ENCODE measurements at places on chromosomes 1 and 21.
A peak's percentile ranks its signal among the peaks of the same experiment; 100 is the strongest.

GRCh38 chr21:28704746-28705145, 287.9 kb downstream of the LTN1 start:
- DNase-seq, result no peak

DNA sequence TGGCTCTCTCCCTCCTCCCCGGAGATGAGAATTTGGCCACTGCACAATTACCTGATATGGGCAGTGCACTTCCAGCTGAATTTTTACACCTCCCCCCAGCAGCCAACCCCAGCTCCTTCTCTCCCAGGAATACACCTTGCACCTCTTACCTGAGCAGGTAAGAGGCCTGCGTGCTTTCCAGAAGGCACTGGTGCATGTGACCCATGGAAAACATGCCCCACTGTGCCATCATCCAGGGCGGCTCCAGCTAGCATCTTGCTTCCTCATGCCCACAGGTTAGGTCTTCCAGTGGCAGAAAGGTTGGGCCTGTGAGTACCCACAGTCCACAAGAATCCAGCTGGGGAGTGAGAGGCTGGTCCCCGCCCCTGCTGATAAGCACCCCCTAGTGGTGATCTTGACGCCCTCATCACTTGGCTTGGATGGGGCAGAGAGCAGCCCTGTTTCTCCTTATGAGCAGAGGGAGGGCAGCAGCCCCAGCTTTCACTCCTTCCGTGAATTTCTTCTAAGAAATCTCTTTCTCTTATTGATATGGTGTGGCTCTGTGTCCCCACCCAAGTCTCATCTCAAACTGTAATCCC, 57.8 kb downstream of the EDARADD start:
- no peak for DNase-seq

GRCh38 chr21:35940074-35940927, 120.0 kb downstream of the SETD4 start:
- no peak for DNase-seq

DNA sequence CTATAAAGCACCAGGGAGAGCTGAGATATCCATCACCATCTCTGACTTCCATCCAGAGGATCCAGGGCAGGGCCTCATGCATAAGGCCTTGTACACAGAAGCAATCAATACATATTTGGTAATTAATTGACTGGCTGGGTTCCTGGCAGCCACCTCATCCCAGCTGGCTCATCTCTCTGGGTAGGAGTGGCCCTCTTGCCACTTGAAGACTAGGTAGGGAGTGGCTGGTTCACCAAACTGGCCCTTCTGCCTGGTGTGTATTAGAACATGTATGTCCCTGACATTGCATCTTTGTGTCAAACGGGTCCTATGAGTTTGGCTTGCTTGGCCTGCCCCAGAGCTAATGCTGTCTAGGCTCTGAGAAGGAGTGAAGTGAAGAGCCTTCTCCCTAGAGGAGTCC, 11.8 kb downstream of the NUAK2 start:
- no peak for DNase-seq

GRCh38 chr1:231040019-231040799, at the start of gene FAM89A:
TSS of gene FAM89A (minus strand) at chr1:231040254. CDS start at chr1:231040211, 43 bp downstream.
- DNase-seq, result peak; percentile 57

GRCh38 chr1:143699731-143700130, 272.1 kb downstream of the FAM72C start:
- no peak for DNase-seq

- no peak for DNase-seq
Measured at GRCh38 chr1:29991815-29992214, 731.6 kb downstream of the MATN1 start.

DNA sequence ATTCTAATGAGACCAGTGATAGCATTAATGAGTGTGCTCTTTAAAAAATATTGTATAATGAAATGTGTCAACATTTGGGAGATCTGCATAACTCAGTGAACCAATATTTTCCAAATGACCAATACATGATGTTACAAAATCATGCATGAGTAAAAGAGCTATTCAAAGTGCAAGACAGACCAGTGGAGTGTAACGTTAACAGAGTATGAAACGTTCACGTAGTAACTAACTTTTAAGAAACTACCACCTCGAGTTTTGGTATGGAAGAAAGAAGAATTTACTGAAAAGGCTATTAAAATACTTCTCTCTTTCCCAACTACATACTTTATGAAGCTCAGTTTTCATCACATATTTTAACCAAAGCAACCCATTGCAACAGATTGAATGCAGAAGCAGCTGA, 9.6 kb upstream of the SLC6A9 start:
- no peak for DNase-seq

- DNase-seq, result no peak
Measured at GRCh38 chr1:4021136-4021973, 121.3 kb upstream of the C1orf174 start.

- DNase-seq, result no peak
Measured at GRCh38 chr1:198927129-198927528, 288.3 kb downstream of the PTPRC start.

GRCh38 chr1:227793079-227793947, 22.2 kb upstream of the PRSS38 start:
- no peak for DNase-seq

DNA sequence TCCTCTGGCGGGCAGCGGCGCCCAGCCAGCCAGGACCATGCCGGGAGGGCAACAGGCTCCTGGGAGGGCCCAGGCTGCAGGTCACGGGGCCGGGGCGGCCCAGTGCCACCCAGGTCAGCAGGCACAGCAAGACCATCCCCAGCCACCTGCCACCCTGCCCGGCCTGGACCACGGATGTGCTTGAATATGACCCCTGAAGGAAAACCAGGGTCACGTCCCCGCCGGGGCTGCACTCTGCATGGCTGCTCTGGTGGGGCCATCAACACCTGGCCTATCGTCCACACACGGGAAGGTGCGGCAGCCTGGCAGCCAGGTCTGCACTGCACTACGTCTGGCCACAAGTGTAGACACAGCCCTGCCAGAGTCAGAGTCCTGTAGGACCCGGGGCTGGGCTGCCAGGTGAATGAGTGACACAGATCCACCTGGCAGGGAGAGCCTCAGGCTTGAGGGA, 6.9 kb downstream of the WNT9A start:
- DNase-seq, result no peak

- DNase-seq, result no peak
Measured at GRCh38 chr1:225660544-225660946, 7.6 kb upstream of the ENAH start.

DNA sequence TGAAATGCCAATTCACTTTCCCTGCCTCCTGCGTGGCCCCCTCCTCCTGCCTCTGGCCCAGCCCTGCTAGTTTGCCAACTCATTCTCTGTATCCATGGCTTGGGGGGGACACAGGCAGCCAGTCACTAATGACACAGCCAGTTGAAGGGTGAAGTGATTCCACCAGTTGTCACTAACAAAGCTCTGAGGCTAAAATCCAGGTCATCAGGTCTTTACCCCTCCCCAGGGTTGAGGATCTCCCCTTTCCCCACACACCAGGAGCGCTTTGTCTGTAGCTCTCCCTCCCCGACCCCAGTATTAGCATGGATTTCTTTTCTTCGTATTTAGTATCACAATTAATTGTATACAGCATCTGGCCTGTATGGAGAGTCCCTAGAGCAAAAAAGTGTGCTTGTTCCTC, 394.1 kb downstream of the RRAGC start:
- DNase-seq, result no peak

GRCh38 chr1:171220581-171221054, 27.7 kb upstream of the FMO1 start:
- DNase-seq, result no peak

GRCh38 chr1:157080714-157081113, 18.9 kb downstream of the ETV3L start:
- no peak for DNase-seq

DNA sequence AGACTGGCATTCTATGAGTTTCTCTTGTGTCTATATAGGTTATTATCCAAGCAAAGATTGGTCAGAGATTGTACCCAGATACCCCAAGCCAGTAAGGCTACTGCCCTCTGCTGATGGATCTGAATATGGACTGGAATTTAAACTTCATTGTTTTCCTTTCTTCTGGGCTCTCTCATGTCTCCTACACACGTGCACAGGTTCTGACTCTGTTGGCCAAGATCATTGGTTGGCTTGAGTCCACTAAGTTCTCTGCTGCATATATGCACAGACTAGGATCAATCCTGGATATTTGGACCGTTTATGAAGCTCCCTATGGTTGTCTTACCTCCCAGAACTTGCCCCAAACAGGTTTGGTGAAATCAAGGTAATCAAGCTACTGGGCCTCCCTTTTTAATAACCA, 69.7 kb downstream of the CC2D1B start:
- no peak for DNase-seq

- DNase-seq, result no peak
Measured at GRCh38 chr1:10905841-10906655, 106.4 kb upstream of the TARDBP start.

DNA sequence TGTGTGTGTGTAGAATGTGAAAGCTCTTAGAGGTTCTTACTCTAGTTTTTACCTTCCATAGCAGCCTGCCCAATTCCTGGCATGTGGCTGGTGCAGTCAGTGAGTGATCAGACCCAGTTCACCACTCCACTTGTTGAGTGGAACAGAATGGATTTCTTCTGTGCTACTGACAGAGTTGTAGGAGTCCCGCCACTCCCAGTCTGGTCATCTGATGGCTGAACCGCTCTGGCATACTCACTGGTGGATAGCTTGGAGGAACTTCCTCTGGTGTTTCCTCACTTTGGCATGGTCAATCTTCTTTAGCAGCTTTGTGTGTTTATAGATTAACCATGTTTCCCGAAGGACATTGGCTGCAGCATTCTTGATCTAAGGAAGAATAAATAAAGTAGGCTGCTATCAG, 106.7 kb upstream of the ADAR start:
- no peak for DNase-seq

DNA sequence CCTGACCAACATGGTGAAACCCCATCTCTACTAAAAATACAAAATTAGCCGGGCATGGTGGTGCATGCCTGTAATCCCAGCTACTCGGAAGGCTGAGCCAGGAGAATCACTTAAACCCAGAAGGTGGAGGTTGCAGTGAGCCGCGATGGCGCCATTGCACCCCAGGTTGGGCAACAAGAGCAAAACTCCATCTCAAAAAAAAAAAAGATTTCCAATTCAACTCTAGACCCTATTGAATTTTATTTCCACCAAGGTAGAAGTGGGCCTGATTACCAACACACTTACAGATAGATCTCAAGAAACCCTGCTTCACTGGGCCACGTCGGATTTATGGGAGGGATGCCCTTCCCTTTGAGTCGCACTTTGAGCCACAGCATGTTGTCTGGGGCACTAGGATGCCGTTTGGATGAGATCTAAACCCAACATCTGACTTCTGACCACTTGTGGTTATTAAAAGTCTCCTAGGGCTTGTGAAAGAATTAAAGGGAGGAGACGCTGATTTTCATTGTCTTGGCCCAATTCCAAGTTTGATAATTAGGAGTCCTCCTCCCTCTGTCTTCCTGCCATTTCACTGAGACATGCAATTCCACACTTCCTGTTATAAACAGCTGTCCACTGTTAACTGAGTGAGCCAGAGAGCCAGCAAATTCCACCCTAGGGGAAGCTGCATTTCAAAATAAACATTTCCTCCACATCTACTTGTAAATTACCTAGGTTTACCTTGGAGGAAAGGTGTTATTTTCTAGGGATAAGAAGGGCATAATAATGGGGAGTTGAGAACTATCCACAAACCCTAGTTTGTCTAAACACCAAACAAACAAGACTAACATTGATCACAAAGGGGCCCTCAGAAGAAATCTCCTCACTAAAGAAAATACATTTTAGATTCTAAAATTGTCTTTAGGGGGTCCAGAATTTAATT, 5.2 kb upstream of the RERE start:
- DNase-seq, result no peak

- no peak for DNase-seq
Measured at GRCh38 chr21:18369115-18369514, 34.5 kb downstream of the TMPRSS15 start.

DNA sequence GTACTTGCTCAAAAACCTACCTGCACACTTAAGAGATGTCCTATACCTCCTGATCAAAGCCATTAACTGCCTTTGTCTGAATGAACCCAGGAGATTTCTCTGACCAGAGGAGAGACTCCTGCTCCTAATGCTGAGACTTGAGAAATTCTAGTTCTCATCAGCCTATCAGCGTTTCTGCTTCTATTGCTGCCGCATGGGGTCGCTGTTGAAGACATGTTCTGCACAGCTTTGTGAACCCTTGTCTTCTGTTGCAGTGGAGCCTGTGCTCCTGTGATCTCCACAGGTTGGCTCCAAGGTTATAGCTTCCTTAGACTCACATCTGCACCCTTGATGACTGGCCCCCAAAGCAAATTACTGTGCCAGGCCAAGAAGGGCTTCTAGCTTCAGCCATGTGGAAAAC, 40.2 kb downstream of the EDN2 start:
- no peak for DNase-seq

DNA sequence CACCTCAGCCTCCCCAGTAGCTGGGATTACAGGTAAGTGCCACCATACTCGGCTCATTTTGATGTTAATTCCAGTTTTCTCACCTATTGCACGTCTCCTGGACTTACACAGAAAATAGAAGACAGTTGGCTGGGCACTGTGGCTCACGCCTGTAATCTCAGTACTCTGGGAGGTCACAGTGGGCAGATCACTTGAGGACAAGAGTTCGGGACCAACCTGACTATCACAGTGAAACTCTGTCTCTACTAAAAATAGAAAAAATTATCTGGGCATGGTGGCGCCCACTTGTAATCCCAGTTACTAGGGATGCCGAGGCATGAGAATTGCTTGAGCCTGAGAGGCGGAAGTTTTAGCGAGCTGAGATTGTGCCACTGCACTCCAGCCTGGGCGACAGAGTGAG, 44.1 kb downstream of the DYRK1A start:
- no peak for DNase-seq

- no peak for DNase-seq
Measured at GRCh38 chr1:78092643-78093042, 46.9 kb downstream of the GIPC2 start.

- DNase-seq, result no peak
Measured at GRCh38 chr1:30109853-30110252, 613.5 kb downstream of the MATN1 start.

- no peak for DNase-seq
Measured at GRCh38 chr1:110091381-110091780, 20.9 kb upstream of the UBL4B start.

DNA sequence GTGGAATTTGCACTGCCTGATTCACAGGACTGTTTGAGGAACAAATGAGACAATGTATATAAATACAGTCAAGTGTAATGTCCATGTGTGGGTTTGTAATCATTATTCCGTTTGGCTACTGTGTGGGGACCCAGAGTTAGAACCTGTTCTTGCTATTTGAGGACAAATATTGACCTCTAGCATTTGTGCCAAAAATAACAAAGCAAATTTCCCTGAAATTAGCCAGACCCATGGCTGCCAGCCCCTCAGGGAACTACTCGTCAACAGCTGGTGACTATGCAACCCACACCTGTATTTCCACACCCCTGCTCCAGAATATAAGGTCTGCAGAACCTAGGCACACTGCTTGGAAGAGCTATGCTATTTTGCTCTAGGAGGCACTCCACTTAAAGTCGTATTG, 70.7 kb downstream of the KCNJ6 start:
- DNase-seq, result no peak

DNA sequence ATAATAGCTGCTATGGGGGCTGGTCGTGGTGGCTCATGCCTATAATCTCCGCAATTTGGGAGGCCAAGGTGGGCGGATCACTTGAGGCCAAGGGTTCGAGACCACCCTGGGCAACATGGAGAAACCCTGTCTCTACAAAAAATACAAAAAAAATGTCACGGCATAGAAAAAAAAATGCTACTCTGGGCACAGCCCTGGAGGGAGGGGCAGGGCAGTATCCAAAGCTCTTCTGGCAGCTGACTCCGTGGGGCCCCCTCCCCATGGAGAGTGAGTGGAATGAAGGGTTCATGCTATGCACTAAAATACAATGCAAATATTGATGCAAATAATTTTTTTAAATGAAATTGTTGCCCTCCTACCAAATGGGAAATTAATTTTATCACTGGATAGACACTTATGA, 78.7 kb downstream of the DESI2 start:
- DNase-seq, result no peak

GRCh38 chr1:13759072-13759471, 59.1 kb downstream of the PRDM2 start:
- DNase-seq, result no peak

Measured in activated CD4-positive, alpha-beta T cell treated with anti-CD3 and anti-CD28 coated beads, Interleukin-2, amount 50 U/mL, for 24 hours (primary cell).